ENCODE measurements at places on chromosomes 5 and 9.

GRCh38 chr5:127723571-127723970, 20.4 kb downstream of the CCDC192 start:
- no peak for DNase-seq

DNA sequence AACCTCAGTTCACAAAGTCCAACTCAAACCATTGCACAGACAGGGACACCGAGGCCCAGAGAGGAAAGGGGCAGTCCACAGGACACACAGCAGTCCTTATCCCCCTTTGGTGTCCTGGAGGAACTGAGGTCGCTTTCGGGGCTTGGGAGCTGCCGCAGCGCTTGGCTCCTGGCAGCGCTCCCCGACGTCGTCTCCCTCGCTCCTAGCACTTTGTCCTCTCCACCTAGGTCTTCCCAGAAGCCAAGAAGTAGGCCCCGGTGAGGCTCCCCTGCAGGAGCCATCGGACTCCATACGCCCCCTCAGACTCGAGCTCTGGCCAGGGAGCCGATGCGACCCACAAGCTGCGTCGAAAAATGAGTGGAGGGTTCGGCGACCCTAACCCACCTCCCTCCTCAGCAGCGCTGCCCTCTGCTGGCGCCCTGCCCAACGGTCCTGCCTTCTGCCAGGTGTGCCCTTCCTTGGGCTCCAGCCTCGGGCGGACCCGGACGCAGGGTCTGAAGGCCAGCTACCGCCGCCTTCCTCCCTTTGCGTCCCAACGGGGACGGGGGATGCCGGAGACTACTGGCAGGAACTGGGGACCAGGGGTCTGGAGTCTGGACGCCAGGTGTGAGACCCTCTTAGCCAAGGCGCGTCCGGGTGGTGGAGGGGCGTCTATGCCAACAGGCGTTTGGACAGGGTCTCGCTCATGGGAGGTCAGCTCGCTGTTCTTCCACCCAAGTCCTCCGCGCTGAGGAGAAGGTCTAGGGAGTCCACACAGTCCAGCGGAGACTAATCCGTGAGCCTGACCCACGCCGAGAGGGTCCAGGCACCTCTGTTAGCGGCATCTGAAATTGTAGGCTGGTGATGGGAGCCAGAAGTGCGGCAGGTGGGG, 2.1 kb upstream of the PRDM12 start:
- no peak for DNase-seq

DNA sequence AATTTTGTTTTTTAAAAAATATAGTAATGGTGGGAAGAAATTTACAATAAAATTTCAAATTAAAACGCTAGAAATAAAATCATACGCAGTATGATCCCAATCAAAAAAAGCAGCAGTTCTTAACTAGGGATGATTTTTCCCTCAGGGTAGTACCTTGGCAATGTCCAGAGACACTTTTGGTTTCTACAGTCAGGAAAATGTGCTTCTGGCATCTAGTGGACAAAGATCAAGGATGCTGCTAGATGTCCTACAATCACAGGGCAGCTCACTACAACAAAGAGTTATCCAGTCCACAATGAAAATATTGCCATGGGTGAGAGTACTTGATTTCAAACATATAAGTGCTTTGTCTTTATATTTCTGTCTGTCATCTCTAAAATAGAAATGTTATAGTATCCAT, 400.2 kb upstream of the SGCD start:
- no peak for DNase-seq

GRCh38 chr9:93582115-93582514, 5.7 kb downstream of the PHF2 start:
- DNase-seq = no peak

DNA sequence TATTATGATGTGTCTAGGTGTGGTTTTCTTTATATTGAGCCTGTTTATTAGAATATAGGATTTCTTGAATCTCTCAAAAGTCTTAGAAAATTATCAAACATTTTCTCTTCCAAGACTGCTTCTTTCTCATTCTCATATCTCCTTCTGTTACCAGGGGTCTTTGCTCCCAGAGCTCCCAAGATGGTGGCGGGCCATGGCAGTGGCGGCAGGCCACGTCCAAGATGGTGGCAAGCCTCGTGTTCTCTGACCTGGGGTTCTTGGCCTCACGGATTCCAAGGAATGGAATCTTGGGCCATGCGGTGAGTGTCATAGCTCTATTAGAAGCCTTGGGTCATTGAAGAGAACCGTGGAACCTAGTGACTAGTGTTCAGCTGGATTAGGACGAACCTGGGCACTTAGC, 248.9 kb downstream of the SMARCA2 start:
- DNase-seq = no peak

- no peak for DNase-seq
Observed at GRCh38 chr5:44997506-44997905, 188.8 kb downstream of the MRPS30 start.

- no peak for DNase-seq
Observed at GRCh38 chr9:69949396-69949795, 94.3 kb upstream of the MAMDC2 start.

DNA sequence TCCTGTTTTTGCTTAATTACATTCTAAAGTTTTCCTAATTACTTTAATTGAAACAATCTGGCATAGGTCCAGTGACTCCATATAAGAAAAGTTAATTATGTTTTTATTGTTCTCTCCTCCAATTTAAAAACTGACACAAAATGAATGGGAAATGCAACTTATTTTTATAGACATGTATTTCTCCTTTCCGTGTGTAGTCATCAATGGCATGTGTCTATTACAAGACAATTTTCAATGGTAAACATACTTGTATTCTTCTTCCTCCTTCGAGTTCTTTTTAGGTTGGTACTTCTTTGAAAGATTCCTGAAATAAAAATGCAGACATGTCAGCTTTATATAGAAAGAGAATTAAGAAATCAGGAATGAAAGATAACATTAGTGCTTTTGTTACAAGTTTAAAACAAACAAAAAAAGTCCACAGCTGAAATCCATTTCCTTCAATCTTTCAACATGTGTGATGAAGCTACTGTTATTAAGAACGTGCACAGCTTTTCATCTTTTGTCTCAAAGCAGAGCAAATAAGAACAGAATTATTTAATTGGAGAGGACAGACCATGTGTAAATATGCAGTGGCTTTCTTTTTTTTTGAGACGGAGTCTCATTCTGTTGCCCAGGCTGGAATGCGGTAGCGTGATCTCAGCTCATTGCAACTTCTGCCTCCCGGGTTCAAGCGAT, 63.8 kb downstream of the FNBP1 start:
- DNase-seq = no peak

DNA sequence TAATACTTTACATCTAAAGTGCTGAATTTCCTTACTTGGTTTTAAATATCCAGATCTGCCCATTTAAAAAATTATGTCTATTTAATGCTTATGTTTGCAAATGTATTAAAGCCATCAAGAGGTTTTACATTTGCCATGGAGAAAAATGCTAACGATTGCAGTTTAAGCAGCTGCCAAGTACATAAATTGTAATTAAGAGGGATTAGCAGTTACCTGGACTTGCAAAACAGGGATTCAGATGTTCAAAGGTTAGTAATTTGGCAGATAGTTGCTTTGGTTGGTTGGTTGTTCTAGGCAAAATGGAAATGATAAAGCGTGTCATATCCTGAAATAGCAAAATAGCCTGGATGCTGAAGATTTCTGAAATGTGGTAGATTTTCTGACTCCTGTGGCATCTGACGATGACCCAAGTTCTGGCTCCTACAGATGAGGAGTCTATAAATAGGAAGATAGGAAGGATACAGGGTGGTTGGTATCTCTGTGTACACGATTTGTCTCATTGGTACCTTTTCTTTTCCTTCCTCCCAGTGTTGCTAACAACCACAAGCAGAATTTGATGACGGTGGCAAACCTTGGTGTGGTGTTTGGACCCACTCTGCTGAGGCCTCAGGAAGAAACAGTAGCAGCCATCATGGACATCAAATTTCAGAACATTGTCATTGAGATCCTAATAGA, 282.9 kb downstream of the NR3C1 start:
- DNase-seq = no peak

- DNase-seq = peak; percentile 60
Observed at GRCh38 chr5:132272311-132273210, 15.1 kb downstream of the PDLIM4 start.

GRCh38 chr5:68643064-68643463, 427.5 kb downstream of the PIK3R1 start:
- no peak for DNase-seq
